NAMALWA (cell line): ENCODE measurements at places on chromosomes 7 and 10.
A peak's percentile ranks its signal among the peaks of the same experiment; 100 is the strongest.

GRCh38 chr7:91326516-91327199, 62.4 kb downstream of the FZD1 start:
- DNase-seq: no peak

DNA sequence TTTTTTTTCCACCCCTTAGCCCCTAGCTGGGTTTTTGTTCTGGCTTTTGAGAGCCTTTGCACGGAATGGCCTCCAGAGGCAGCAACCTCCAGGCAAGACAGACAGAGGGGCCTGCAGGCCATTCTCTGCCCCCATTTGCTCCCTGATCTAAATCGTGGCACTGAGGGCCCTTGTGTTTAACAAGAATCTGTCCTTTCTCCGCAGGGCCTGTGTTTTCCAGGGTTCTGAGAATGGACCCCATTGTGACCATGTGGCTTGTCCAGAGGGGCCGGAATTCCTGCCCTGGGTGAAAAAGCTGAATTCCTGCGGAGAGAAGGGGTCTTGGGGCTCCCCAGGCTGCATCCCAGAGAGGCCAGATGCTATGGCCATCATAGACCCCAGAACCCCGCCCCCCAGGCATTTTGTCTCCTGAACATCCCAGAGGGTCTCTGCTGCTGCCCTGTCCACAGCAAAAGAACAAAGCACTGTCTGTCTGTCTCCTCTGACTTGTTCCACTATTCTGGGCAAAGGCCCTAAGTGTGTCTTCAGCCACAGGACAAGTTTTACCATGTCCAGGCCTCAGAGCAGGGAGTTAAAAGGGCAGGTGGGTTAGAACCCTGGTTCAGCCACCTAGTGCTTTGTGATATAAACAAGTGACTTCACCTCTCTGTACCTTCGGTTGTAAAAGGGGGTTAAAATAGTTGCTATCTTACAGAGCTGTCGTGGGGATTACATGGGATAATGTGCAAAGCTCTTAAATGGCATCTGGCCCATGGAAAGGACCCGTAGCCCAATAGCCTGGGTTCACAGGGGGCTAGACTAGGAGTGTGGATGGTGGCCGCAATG, 155.6 kb downstream of the SH3PXD2A start:
- no peak for DNase-seq

- DNase-seq: no peak
Measured at GRCh38 chr7:153902862-153903261, 149.3 kb upstream of the DPP6 start.

DNA sequence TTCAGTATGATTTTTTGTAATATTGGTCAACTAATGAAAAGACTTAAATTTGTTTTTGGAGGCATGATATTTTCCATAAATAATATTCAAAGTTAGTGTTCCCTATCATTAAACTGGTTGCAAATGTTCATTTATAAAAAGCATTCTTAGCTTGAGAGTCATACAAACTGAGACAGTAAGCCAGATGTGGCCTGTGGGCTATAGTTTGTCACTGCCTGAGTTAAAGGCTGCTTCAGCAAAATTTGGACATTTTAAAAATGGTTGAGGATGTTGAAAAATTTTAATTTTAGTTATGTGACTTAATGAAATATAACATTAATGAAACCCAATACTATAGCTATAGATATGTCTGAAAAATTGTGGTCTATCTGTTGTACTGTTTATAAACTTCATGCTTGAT, 180.2 kb upstream of the CACNA2D1 start:
- no peak for DNase-seq

DNA sequence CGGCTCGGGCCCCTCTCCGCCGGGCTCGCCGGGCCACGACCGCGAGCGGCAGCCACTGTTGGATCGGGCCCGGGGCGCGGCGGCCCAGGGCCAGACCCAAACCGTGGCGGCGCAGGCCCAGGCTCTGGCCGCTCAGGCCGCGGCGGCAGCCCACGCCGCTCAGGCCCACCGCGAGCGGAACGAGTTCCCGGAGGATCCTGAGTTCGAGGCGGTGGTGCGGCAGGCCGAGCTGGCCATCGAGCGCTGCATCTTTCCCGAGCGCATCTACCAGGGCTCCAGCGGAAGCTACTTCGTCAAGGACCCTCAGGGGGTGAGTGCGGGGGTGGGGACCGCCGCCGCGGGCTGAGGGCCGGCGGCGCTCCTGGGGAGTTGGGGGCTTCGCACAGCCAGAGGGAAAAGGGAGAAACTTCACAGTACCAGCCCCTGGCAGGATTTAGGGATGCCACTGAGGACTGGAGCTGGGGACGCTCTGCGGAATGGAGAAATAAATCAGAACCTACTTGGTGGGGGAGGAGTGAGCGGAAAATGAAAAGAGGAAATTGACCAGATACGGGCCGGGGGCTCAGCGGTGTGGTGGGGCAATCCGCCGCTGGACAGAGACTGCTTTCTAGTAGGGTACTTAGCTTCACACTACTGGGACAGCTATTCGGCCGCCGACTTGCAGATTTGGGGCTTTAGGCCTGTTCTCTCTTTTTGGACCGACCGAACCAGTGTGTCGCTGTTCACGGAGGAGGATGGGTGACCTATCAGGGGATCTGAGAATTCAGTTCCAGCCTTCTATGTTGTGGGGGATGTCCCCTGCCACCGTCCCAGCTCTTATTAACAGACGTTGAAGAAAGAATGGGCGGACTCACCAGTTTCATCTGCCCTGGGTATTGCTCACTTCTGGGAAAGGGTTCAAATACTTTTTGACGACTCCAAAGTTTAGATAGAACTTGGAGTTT, 669 bp downstream of the PI4K2A start:
- DNase-seq: peak; percentile 31

GRCh38 chr7:115019882-115020605, 98.2 kb downstream of the MDFIC start:
- DNase-seq: no peak

GRCh38 chr10:33328253-33328652, 6.2 kb downstream of the NRP1 start:
- DNase-seq: no peak

DNA sequence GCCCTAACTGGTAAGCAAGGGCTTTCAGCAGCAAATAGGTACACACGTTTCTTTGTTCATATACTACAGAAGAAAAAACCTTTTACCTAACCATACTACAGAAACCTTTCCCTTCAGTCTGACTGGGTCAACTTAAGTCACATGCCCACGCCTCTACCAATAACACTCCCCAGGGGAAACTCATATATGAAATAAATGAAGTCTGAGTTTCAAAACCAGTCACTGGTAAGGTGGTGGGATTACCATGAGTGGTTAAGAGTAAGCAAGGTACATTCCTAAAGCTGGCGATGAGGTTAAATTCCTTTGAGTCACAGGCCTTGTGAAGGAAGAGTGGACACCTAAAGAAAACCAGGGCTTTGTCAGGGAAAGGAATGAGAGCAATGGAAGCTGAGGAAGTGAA, 21.4 kb upstream of the KIF20B start:
- no peak for DNase-seq
